ENCODE measurements at places on chromosomes 3 and 15.
A peak's percentile ranks its signal among the peaks of the same experiment; 100 is the strongest.

DNA sequence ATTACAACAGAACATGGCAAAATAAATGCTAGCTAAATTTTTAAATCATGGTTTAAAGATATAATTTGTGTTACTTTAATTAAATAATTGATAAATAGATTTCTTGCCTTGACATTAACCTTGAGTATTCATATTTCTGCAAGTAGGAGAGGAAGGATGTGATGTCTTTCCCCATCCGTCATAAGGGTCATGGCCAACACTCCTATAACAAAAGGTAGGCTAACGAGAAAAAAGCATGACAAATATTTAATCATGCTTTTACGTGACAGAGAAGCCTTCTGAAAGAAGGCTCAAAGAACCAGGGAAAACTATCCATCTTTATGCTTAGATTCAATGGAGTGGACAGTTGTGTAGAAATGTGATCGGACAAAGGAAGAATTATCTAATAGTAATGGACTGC, 135.2 kb downstream of the SERPINI1 start:
- no peak for DNase-seq

DNA sequence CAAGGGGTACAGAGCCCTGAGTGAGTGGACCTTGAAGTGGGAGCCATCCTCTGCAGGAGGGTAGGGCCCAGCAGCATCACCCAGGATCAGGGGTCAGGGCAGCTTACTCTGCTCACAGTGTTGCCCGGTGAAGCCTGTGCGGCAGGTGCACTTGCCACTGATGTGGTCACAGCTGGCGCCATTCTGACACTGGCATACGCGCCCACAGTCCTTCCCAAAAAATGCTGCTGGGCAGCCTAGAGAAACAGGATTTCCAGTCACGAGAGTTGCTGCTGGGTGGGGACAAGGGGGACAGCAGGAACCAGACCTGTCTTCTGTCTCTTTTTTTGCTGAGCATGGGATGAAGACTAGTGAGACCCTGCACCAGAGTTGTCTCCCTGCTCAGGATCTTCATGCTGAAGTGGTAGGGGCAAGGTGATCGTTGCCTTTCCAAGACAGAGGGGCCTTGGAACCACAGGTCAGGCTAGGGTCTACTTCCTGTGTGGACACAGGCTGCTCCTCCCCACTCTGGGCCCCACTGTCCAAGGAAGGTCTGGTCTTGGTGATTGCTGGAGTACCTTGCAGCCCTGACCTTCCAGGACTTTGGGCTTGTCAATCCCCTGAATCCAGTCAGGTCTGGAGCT, 46.9 kb downstream of the RAB11A start:
- DNase-seq: no peak

GRCh38 chr3:190596349-190597285, 82.7 kb downstream of the IL1RAP start:
- no peak for DNase-seq

- DNase-seq: no peak
Measured at GRCh38 chr15:48898446-48898845, 20.5 kb downstream of the EID1 start.

DNA sequence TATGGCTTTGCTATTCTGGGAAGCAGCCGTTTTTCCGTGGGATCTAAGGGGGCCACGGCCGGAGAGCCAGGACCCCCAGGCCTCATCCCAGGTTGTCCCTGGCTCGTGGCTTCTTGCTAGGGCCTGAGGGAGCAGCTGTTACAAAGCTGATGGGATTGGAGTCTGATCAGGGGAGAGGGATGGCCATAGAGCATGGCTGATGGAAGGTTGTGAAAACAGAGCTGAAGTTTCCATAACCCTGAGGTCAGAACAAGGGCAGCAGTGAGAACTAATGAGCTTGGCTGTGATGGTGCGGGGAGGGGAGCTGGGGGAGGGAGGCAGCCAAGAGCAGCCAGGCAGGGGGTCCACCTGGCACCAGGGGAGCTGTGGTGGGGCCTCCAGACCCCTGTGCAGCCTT, 63.0 kb downstream of the LINGO1 start:
- DNase-seq: no peak

- no peak for DNase-seq
Measured at GRCh38 chr3:151398895-151399294, 14.3 kb upstream of the P2RY12 start.

- peak; percentile 60 for DNase-seq
Measured at GRCh38 chr3:143306407-143306806, 186.8 kb downstream of the CHST2 start.

- DNase-seq: no peak
Measured at GRCh38 chr3:172592898-172593669, 69.9 kb upstream of the TNFSF10 start.

DNA sequence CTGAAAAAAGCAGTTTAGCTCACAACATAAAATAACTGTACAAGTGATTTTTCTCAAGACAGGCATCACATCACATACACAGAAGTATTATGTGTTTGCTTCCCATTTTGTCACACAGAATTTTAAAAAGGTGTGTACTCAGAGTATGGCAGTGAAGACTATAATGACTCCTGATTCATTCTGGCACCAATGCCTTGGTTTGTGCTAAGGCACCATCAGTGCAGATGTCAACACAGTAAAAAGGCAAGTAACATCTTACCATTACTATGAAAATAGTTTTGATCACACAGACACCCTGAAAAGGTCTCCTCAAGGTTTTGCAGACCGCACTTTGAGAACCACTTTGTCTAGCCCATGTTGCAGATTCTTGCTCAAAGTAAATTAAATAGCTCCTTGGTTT, 191.6 kb downstream of the KLHL25 start:
- no peak for DNase-seq

DNA sequence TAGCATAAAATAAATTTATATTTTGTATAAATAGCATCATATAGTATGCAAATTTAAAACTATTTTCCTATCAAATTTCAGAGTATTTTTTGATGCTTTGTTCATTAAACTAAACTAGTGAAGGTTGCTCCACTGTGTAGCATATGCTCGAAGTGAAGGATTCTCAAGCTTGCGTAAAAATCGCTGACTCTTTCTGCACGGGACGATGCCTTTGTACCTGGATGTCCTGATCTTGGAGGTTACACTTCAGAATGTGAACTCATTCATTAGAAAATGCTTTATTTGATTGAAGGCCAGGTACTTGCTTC, 305.0 kb downstream of the WDR72 start:
- no peak for DNase-seq

DNA sequence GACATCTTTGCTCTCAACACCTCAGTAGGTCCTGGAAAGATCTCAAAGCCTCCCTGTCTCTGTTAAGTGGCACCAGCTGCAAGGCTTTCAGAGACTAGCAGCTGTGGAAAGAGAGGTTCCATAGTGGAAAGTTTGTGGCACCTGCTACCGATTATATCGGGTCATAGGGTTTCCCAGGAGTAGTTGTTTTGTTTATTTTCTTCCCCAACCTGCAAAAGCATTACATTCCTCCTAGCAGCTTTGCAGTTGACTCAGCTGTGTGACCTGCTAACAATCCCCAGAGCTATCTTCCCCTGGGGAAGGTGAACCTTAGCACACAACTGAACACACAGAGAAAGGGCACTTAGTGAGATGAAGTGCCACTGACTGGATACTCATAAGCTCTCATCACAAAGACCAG, 598.9 kb upstream of the GRM7 start:
- DNase-seq: no peak

- no peak for DNase-seq
Measured at GRCh38 chr15:29818141-29818540, 4.1 kb downstream of the TJP1 start.

GRCh38 chr3:162525771-162526170, 1029.2 kb downstream of the OTOL1 start:
- no peak for DNase-seq

DNA sequence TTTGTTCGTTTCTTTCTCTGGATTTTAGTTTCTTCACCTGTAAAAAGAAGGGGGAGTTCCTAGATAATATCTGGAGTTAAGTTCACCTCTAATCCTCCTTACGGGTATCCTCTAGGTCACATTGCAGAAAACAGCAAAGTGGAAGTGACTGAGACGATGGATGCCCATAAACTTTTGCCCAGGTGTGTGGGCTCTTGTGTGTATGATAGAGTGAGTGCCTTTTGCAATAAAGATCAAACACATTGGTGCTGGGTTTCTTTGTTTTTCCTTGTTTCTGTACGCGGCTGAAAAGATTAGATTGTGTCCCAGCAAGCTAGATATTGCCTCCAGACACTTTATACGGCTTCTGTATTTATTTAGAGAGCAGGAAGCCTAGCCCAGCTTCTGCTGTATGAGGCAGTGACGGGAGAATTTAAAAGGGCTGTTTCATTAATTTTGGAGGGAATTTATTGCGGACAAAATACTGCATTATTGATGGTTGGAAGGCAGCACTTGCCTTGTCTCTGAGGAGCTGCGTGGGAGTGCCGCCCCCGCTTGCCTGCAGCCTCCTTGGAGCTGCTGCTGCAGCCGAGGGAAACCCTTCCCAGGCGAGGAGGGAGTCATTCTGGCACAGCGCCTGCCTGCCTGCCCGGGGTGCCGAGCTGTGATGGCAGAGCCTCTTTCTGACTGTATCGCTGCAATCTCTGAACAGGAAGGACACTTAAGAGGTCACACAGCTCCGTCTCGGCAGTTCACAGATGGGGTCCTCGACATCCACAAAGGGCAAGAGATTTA, 38.5 kb downstream of the PYDC2 start:
- DNase-seq: peak; percentile 22

DNA sequence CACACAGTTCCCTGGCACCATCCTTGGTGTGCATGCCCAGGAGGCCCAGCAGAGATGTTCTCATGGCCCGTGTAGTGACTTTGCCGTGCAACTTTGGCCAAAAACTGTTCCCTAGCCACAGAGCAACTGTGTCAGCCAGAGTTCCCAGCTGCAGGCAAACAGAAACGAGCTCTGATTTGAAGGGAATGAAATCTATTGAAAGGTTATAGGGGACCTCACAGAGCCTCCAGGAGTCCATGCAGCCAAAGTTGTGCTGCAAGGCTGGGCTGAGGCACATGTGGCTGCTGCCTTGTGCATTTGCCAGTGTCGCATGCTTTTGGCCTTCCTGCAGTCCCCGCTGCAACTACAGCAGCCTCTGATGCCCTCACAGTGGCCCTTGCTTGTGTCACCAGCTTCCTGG, 70.5 kb downstream of the PLXNA1 start:
- DNase-seq: no peak

DNA sequence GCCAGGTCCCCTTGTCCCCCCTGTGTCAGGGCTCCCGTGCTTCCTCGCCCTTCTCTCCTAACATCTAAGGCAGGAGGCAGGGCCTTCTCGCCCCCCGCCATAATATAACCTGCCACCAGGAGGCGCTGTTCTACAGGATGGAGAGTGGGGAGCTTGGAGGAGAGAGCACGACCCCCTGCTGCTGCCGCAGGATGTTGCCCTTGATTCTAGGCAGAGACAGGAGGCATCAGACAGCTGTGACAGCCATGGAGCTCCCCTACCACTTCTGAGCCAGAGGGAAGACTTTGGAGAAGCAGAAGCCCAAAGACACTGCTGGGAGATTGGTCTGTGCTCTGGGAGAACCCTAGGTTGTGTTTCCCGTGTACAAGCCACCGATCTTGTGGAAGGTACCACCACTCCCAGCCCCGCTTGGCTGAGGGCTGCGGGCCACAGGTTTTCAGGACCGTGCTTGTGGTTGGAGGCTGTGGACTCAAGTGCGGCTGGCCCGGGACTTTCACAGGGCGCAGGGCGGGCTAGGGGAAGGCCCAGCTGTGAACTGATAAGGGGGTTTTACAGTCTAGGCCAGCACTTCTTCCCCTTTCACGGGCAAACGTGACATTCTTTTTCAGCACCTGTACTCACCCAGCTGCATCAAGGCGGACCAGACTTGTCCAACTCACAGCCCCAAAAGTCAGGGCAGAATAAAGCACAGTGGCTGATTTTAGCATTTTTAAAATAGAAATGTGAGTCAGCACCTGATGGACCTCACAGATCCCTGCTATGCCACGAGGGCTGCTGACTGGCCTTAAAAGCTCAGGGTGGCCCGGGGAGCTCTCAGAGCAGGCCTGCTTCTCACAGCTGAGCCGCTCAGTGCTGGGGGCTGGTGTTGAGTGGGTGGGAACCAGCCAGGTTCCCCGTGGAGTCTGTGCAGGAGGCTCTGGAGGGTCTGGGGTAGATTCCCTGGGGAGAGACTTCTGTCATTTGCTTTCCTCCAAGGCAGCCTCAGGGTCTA, 2.6 kb upstream of the TIGIT start:
- DNase-seq: no peak

DNA sequence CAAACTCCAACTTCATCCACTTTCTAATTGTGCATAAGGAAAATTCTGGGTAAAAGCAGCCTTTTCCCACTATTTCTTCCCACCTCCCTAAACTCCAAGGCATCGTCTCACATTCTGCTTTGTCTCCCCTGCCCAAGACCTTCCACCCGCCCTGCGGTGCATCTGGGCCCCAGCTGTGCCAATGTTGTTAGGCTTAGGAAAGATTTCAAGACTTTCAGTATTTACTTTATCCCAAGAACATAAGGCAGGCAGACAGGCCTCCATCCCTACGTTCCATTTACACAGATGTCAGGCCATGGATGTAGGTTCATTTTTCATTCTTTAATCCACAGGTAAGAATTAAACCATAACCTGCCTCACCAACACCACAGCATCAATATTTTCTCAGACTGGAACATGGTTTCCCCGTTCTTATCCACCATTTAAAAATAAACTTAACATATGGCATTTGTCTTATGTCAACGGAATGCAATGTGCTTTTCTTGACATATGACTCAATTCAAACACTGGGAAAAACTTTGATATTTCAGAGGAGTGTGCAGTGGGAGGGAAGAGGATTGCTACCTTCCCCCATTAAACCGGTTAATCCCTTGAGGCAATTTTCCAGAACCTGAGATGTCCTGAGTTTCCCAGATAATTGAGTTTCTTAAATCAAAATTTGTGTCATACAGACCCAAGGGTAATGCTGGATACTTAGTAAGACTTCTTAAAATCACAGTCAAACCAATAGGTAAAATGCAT, 238.0 kb upstream of the LRIG1 start:
- no peak for DNase-seq

- DNase-seq: no peak
Measured at GRCh38 chr3:126723801-126724200, 19.8 kb downstream of the CHCHD6 start.

GRCh38 chr15:60408463-60408981, 10.7 kb upstream of the ANXA2 start:
- DNase-seq: peak; percentile 91

GRCh38 chr3:49600781-49601180, 46.5 kb downstream of the BSN start:
- DNase-seq: no peak

DNA sequence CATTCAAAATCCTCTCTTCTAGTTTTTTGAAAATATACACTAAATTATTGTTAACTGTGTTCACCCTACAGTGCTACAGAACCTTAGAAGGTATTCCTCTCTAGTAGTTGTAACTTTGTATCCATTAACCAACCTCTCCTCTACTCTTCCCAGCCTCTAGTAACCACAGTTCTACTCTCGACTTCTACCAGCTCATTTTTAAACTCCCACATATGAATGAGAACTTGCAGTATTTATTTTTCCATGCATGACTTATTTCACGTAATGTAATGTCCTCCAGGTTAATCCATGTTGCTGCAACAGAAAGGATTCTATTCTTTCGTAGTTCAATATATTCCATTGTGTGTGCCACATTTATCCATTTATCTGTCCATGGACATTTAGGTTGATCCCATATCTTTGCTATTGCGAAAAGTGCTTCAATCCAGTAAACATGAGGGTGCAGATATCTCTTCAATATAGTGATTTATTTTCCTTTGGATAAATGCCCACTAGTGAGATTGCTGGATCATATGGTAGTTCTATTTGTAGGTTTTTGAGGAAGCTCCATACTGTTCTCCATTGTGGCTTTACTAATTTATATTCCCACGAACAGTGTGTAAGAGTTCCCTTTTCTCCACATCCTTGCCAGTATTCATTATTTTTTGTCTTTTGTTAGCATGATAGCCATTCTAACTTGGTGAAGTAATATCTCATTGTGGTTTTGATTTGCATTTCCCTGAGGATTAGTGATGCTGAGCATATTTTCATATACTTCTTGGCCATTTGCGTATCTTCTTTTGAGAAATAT, 113.7 kb upstream of the SMAD3 start:
- DNase-seq: no peak

All from LoVo (cell line).